Activated T-helper 9 cell treated with anti-CD3 and anti-CD28 coated beads, Interleukin-2, amount 50 U/mL, for 16 hours (primary cell): ENCODE measurements at places on chromosomes 2 and 18.

- DNase-seq, result no peak
These were observed 108.9 kb downstream of the CD226 start for GRCh38 chr18:69838620-69839411.

DNA sequence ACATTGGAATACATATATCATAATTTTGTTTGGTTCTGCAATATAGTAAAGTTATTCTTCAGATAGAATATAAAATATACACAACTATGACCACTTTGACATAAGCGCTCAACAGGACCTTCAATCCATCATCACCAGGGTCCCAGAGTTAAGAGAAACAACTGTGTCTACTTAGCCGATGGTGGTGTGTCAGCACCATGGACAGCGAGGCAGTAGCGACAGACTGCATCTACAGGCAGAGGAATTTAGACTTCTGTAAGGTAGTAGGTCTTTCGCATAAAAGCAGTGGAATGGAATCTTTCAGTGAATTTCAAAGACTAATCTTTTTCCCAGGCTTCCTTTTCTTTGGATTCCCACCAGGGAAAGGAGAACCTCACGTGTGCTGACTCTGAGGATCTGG lies 20.5 kb upstream of the LRPPRC start:
- DNase-seq, result no peak

DNA sequence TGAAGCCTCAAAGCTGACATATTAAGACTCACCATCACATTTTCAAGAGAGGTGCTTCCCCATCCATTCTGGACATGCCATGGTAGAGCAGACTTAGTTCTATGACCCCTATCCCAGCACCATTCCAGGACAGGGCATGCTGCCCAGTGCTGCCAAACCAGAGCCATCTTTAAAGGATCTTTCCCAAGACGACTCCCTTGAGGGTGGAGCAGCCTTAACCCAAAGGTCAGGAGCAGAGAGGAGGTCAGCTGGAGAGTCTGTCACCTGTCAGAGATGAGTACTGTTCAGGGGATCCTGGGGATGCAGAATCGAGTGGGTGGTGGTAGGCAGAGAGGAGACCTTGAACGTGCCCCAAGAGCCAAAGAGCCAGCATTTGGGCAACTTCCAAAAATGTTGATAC lies 459.8 kb downstream of the STK39 start:
- DNase-seq, result no peak

DNA sequence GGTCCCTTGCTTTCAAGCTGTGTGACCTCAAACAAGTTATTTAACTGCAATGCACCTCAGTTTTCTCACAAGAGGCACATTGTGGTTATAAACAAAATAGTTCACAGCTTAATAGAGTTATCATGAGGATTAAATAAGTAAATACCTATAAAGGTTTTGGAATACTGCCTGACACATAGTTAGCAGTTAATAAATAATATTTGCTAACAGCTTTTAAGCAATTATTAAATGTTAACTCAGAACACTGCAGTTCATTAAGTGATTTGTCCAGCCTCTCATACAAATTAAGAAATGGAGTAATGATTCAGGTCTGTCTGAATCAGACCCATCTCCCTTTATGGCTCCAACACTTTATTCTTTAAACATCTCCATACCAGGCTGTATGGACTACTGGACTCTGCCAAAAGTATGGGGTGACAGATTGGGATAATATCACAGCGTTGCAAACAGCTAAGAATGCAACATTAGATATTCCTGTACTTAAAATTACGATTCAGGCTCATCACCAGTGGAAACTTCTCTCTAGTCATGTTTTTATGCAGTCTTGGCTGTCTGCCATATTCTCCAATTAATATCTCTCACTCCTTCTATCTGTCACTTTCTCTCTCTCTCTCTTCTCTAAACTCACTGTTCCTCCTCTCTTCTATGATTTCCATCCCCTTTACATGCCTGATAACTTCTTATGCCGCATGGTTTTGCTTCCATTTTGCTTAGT lies 370.6 kb upstream of the UBE2E3 start:
- DNase-seq, result no peak

DNA sequence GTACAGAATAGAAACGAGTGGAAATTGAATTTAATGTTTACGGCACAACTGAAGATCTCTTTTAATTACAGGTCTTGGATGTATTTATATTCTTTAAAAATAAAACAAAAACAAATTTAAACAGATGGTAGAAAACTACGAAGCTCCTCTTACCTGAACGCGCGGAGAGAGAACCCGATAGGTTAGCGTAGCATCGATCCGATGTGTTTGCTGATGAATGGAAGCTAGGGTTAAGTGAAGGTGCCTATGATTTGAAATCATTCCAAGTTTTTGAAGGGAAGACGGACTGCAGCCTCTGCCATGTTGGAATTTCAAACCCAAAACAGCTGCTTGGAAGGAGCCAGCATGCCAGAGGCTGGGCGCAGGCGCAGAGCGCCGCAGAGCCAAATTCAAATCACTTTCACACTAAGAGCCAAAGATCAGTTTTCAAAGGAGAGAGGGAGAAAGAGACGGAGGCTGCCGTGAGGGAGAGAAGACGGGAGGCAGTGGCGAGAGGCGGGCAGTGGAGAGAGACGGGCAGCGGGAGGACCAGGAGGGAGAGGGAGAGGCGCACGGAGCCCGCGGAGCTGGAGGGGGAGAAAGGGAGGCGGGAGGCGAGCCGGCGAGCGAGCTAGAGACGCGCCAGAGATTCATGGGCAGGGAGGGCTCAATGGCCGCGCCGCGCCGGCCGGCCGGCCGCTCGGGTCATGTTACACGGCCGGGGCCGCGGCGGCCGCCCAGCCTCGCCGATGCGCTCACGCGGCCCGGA lies at the start of gene FIGN:
TSS of gene FIGN (minus strand) at position 324 of the 748 bp plus-strand sequence. CDS start 1,081 bp downstream, outside the sequence.
- DNase-seq, result no peak
